Uterus (tissue), 4 donors: ENCODE measurements at places on chromosomes 2 and 18. TPM values are rescaled to one million over a fixed set of nuclear protein-coding genes. Genes with fewer than 3 reads are reported as not detected.

DNA sequence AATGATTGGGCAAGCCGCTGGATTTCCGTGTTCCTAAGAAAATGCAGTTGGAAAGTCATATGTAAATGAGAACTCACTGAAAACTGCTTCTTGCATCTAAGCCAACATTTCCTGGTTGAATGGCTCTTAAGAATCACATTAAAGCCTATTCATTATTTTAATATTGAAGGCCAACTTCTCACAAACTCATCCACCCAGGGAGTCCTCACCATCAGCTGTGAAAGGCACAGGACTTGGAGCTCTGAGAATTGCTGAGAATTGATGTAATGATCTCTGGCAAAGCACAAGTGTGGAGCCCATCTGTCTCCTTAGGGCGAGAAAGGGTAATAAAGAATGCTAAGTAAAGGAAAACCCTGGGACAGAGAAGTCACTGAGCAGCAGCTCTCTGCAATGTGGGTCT, 55.9 kb upstream of the APCDD1 start:
- no peak for DNase-seq

DNA sequence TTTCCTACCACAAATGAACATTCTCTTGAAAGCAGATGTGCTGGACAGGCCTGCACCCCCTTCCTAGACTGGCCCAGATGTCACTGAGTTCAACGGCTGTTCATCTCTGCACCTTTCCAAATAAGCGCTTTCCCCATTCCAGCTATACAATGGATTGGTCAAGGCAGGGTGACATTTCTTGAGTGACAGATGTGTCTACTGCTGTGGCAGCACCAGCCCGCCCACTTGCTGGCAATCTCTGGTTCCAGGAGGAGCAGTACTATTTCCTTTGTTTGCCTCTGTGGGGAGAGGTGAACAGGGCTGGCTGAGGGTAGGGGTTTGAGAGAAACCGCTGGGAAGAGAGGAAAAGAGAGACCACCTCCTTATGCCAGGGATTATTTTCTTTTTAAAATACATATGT, 269.5 kb upstream of the POU3F3 start:
- no peak for DNase-seq

DNA sequence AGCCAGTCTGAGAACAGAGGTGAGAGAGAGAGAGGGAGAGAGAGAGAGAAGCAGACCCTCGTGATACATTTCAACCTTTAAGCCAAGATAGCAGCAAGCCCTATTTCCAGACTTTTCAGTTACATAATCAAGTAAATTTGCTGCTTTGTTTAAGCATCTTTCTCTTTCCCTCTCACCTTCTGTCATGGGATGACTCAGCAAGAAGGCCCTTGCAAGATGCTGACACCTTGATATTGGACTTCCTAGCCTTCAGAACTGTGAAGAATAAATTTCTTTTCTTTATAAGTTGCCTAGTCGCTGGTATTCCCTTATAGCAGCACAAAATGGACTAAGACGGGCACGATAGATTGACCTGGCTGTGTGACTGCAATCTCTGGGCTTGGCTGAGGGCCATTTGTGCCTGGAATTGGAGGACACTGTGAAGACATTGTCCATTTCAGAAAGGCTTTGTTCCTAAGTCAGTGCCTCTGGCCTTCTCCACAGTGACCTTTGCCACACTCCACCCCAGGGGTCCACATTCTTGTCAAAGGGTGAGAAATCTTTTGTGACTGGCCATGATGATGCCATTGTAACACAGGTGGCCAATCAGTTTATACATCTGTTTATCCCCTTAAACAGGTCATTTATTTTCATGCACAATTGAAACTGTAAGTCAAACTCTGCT, 51.3 kb upstream of the ITSN2 start:
- DNase-seq, result no peak

DNA sequence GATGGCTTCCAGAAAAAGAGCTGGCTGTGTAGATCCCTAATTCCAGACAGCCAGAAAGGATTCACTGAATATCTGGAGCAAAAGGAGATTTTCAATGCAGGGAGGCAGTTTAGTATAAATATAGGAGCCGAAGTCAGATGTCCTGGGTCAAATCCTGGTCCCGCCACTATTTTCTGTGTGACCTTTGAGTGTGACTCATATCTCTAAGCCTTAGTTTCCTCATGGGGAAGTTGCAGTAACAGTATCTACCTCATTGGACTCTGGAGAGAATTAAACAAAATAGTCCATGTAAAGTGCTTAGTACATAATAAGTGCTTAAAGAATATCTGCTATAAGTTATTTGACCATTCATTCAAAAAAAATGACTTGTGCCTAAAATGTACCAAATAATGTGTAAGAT, 52.1 kb upstream of the ITGA6 start:
- DNase-seq, result no peak

Gene C2orf69
- total RNA-seq, result 19.2 TPM

Gene CKAP2L
- total RNA-seq, result not detected
